Lower leg skin (tissue), 4 donors: ENCODE measurements at places on chromosomes 11 and 22. TPM values are rescaled to one million over a fixed set of nuclear protein-coding genes. Genes with fewer than 3 reads are reported as not detected.

DNA sequence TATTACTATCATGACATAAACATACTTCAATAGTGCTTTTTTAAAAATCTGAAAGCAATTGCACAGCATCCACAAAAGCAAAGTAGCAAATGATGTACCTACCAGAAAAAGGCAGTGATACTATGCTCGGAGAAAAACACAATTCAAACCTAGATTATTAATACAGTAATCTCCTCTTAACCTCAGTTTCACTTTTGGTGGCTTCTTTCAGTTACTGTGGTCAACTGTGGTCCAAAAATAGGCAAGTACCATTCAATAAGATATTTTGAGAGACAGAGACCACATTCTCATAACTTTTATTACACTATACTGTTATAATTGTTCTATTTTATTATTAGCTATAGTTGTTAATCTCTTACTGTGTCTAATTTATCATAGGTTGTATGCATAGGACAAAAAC lies 20.8 kb downstream of the KCNA4 start:
- DNase-seq, result no peak

GRCh38 chr22:48751539-48752437 lies 1075.9 kb downstream of the BRD1 start:
- peak; percentile 9 for DNase-seq

DNA sequence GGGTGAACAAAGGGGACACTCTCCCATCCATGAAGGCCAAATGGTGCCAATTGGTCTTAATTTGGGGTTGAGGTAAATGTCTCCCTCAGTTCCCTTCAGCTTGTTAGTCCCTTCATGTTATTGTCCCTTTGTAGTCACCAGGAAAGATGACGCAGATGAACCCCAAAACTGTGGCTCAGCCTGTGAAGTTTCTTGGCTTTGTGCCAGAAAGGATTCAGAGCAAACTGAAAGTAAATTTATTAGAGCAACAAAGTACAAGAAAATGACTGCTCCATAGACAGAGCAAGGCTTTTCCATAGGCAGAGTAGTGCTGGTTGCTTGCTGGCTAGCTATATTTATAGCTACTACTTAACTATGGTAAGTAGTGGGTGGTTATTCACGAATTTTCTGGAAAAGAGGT lies 16.7 kb downstream of the OR4C3 start:
- no peak for DNase-seq

DNA sequence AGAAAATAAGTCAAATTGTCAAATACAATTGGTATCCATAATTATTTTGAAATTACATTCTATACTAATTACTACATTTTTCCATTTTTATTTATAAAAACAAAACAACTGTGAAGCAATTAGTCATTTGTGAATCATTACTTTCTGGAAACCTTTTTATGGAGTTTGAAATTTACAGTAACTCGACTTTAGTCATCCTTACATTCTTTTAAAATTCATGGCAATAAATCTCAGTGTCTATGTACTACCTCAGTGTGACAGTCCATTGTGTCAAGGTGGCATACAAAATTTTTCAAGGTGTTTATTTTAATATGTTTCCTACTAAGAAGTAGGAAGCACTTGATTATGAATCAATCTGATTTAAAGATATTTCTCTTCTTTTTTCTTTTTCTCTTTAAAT lies 1949.4 kb upstream of the RAG2 start:
- DNase-seq, result no peak

Gene NXPE4
- not detected for total RNA-seq
